ENCODE measurements at places on chromosomes 12 and 14.

- DNase-seq: no peak
Measured at GRCh38 chr12:32264961-32265360, 134.4 kb upstream of the FGD4 start.

GRCh38 chr12:115049614-115050013 lies 365.6 kb upstream of the TBX3 start:
- no peak for DNase-seq

DNA sequence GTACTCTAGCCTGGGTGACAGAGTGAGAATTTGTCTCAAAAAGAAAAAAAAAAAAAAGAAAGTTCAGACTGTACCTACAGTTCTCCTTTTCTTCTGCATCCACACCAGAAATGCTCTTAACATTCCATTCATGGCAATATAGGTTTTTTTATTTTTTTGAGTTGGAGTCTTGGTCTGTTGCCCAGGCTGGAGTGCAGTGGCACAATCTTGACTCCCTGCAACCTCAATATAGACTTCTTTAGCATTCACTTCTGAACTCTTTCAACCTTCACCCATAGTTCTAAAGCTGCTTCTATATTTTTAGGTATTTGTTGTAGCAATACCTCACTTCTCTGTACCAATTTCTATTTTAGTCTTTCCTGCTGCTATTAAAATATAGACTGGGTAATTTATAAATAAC lies 1095.7 kb downstream of the FLRT2 start:
- no peak for DNase-seq

DNA sequence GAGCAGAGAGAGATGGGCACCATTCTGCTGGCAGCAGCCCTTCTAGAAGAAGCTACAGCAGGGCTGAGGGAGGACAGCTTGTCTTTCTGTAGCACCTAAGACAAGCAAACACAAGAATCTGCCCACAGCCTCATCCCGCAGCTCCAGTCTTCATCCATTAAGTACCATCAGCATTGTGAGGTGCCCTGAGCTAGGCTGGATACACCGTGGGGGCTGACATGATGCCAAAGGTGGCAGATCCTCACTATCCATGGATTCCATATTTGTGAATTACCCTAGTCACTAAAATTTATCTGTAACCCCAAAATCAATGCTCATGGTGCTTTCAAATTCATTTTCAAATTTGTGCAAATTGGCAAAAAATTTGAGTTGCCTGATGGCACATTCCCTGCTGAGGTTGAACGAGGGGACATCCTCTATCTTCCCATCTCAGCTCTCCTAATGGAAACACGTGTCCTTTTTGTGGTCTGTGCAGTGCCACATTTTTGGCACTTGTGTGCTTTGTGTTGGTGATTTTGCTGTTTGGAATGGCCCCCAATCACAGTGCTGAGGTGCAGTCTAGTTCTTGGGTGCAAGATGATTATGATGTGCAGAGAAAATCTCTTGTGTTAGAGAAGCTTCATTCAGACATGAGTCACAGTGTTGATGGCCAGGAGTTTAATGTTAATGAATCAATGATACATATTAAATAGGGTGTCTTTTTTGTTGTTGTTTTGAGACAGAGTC lies 7.0 kb downstream of the PITPNM2 start:
- no peak for DNase-seq

GRCh38 chr12:59068436-59068835 lies 148.1 kb upstream of the LRIG3 start:
- DNase-seq: no peak

GRCh38 chr12:101803978-101804377 lies 26.8 kb downstream of the GNPTAB start:
- DNase-seq: no peak

All from SHP77 (cell line).